T-helper 2 cell treated with Interferon-gamma antibody and Interleukin-4, amounts not matched to agents 5 μg/mL and 100 μg/mL, for 36 hours (primary cell): ENCODE measurements at places on chromosomes 2 and 18.

GRCh38 chr2:99679518-99679917 is 189.7 kb upstream of the REV1 start:
- no peak for DNase-seq

GRCh38 chr2:187644981-187645380 is 90.7 kb upstream of the TFPI start:
- no peak for DNase-seq

DNA sequence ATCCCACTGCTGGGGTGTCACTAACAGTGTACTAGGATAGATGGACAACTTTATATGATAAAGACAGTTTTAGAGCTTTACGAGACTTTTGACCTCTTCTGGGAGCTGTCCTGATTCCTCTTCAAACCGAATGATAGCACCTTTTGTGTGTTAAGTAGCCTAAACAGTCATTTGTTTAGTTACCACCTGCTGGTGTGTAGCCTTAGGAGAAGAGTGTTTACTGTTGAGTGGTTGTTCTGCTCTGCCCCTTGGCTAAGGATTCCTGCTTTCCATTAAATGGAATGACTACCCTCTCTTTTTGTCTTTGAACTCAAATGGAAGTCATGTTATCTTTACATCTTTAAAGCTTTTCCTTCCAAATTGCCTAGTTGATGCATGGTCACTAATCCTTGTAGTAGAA is 28.0 kb upstream of the MGAT5 start:
- no peak for DNase-seq

DNA sequence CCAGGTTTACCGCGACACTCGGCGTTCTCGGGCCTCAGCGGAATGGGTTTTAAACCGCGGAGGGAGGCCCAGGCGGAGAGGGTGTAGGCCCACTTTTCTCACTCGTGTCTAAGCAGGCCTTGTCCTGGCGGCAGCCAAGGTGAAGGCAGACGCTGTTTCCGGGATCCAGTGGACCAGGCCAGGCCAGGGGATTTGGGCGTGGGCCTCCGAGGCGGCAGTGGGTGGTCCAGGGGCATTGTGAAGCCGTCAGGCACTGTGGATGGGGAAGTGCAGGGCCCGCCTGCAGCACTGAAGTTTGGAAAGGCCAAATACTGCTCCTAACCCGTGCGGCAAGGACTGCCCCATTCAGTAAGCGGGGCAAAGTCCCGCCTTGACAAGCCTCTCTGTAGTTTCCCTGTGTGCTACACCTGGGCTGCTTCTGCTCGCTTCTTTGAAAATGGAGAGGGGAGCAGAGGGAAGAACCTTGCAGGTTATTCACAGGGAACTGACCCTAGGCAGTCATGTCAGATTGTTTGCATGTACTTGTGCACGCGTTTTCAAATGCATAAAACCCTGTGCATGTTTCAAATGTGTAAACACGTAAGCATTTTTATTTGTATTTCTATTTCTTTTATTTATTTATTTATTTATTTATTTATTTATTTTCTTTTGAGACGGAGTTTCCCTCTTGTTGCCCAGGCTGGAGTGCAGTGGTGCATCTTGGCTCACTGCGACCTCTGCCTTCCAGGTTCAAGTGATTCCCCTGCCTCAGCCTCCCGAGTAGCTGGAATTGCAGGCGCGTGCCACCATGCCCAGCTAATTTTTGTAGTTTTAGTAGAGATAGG is 7.5 kb upstream of the DLX2 start:
- no peak for DNase-seq

GRCh38 chr18:8928847-8929780 is 173.4 kb upstream of the NDUFV2 start:
- no peak for DNase-seq

DNA sequence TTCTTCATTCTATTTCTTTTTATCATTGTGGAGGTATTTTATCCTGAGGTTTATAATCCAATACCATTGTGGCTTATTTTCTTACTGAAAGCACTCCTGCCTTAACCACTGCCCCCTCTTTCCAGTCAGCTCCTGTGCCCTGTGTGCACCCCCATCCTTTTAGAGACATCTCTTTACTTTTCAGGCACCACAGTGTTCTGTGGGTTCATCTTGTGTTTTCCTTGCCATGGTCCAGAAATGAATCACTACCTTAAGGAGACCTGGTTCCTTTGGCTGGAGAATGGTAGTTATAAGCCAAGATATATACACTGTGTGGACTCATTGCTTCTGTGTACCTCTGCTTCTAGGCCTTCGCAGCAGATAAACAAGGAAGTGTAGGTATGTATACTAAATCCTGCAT is 278.3 kb downstream of the PTGR3 start:
- no peak for DNase-seq

GRCh38 chr18:67783196-67783946 is 266.9 kb upstream of the DSEL start:
- no peak for DNase-seq

DNA sequence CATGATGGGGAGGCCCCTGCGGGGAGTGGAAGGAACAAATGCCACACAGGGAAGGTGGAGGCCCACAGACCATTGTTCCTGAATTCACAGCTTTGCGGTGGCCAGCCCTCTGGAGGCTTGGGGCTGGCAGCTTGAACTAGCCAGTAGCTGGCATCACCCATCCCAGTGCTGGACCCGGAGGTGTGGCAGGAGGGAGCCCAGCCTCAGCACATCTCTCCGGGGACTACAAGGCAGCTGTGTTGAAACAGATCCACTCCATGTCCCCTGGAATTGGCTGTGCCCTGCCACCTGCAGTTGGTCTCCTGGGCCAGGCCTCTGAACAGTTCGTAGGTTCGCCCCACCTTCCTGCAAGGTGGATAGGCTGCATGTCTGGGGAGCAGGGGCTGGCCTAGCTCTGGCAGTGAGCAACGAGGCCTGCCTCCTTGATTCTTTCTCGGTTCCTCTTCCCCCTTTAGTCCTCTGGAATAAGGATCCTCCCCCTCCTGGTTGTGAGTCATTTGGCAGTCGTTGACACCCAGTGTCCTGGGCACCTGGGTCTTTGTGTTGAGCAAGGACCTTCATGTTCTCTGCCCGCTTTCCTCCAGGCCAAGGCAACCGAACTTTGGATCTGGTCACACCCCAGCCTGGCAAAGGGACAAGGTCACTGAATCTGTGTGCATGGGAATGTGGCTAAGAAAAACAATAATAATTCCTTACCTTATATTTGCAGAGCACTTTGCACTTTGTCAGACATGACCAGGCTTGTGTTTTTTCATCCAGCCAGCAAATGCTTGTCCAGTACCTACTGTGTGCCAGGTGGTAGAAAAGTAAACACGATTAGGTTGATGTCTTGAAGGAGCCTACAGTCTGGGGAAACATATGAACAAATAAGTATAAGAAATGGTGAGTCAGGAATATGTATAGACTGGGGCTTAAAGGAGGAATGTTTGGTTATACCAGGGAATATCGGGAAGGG is 55.0 kb upstream of the MCFD2 start:
- DNase-seq: no peak

DNA sequence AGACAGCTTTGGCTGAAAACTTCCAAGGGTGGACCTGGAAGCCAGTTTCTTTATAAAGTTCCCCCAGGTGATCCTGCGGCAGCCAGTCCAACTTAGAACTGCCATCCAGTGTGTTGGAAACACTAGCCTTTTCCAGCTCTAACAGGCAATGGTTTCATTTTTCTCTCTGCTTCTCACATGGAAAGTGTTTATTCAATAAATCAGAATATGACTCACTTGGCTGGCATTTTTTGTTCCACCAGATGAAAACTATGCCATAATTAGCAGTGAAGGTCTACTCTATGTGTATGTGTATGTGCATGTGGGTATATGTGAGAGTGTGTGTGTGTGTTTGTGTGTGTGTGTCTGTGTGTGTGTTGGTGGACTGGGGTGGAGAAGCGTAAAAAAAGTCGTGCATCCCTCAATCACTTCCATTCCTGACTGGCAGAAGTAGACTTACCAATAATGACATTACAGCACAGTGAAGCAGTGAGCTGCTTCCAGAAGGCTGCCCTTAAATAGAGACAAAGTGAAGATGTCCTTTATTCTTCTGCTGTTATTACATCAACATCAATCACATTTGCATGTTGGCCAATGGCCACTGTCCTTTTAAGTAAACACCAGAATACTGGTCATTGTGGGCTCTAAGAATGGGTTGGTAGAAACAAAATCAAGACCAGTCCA is 90.9 kb upstream of the SETBP1 start:
- no peak for DNase-seq

DNA sequence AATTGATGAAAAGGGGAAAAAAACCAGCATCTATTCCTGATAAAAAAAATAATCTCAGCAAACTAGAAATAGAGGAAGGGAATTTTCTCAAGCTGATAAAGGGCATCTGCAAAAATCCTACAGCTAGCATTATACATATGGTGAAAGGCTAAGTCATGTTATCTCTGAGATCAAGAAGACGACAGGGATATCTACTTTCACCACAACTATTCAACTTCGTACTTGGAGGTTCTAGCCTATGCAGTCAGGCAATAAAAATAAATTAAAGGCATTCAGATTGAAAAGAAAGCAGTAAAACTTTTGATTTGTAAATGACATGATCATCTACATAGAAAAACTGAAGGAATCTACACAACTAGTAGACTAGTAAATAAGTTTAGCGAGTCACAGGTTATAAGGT is 58.2 kb downstream of the CAB39 start:
- no peak for DNase-seq

GRCh38 chr2:25420820-25421237 is 79.1 kb upstream of the DNMT3A start:
- no peak for DNase-seq

GRCh38 chr2:146214394-146214929 is 1630.4 kb upstream of the ACVR2A start:
- DNase-seq: no peak
